Activated naive CD8-positive, alpha-beta T cell treated with anti-CD3 and anti-CD28 coated beads, Interleukin-2, amount 50 U/mL, for 24 hours (primary cell): ENCODE measurements at places on chromosomes 4 and X.
A peak's percentile ranks its signal among the peaks of the same experiment; 100 is the strongest.

DNA sequence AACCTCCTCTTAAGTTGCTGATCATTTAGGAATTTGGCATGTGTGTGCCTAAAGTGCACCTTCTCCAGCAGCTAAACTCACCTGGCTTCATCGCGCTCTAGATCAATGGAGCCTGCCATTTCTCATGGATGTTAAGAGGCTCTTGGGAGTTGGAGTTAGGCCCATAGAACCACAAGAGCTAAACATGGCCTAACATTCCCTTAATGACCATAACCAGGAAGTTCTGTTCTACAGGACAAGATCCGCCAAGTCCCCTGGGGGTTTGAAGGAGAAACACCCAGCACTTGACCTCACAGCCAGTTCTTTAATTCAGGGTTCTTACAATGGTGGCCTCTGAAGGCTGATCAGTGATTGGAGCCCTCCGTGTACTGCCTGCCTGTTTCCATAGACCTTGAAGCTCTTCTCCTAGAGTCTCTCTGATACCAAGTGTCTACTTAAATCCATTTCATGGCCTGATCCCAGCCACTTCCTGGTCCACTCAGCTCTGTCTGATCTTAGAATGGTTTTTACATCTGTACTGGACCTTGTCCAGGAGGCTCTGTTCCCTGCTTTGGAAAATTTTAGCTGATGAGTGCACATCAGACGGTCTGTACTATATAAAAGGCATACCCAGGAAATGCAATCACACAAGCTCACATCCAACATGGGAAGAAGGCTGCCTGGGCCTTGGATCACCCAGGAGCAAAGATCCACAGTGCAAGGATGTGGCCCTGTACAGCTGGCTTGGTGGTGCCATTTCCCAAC lies 45.1 kb downstream of the RPS3A start:
- no peak for DNase-seq

DNA sequence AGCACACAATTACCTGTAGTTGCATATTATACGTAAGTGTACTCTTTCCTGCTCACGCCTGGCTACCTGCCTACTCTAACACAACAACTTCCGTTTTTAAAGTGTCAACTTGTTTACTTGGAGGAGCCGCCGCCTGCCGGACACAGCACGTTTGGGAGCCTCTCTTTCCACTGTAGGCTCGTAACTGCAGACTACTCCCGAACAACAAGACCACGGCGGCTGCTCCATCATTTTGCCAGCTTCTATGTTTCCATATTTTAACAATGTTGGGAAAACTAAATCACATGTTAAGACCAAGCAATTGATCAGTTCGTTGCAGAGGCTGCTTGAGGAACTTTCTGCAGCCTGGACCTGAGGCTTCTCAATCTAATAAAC lies 841 bp downstream of the MTNR1A start:
- no peak for DNase-seq

DNA sequence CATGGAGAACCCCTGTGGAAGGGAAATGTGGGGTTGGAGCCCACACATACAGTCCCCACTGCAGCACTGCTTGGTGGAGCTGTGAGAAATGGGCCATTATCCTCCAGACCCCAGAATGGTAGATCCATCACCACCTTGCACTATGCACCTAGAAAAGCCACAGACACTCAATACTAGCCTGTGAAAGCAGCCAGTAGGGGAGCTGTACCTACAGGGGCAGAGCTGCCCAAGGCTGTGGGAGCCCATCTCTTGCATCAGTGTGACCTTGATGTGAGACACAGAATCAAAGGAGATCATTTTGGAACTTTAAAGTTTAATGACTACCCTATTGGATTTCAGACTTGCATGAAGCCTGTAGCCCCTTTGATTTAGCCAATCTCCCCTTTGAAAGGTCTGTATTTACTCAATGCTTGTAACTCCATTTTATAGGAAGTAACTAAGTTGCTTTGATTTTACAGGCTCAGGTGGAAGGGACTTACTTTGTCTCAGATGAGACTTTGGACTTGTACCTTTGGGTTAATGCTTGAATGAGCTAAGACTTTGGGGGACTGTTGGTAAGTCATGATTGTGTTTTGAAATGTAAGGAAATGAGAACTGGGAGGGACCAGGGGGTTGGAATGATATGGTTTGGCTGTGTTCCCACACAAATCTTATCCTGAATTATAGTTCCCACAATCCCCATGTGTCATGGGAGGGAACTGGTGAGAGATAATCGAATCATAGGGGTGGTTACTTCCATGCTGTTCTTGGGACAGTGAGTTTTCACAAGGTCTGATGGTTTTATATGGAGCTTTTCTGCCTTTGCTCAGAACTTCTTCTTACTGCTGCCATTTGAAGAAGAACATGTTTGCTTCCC lies 352.6 kb downstream of the INPP4B start:
- DNase-seq = no peak

- DNase-seq = no peak
Observed at GRCh38 chr4:182384631-182385091, 141.5 kb downstream of the TENM3 start.

GRCh38 chr4:88870428-88870827 lies 172.8 kb upstream of the NAP1L5 start:
- no peak for DNase-seq

- DNase-seq = no peak
Observed at GRCh38 chrX:12878536-12878935, 11.7 kb downstream of the TLR7 start.

DNA sequence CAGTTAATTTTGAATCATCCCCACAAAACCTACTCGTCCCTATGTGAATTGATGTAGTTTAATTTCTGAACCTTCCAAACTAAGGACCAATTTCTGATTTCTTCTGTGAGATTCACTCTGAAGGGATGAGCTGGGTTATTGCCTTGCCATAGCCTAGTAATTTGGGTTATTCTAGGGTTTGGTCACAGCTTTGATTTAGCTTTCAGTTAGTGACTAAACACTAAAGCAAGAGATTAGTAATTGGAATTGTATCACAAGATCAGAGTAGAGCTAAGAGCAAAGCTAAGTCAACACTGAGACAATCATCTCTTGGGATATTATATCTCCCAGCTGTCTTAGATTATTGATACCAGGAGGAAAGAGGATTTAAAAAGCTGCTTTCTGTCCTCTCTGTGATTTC lies 588.0 kb downstream of the CCSER1 start:
- DNase-seq = no peak

DNA sequence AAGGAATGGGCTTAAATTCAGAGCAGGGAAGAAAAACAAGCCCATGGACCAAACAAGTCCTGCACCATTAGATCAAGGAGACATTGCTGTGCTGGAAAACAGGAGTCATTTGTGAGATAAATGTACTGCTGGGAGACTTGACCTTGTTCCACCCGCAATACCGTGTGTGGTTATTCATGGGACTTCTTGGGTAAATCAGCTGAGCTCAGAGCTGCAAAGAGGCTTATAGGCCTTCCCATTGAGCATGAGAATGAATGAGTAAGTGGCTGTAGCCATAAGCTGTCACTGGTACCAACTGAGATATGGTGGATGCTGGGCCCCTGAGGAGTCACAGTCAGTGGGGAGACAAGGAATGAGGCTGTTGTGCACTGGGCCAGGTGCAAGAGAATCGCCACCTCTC lies 2.3 kb upstream of the CYTL1 start:
- no peak for DNase-seq

GRCh38 chrX:12319003-12319519 lies 180.8 kb downstream of the FRMPD4 start:
- no peak for DNase-seq

GRCh38 chr4:659851-660250 lies 14.2 kb downstream of the ATP5ME start:
- no peak for DNase-seq

DNA sequence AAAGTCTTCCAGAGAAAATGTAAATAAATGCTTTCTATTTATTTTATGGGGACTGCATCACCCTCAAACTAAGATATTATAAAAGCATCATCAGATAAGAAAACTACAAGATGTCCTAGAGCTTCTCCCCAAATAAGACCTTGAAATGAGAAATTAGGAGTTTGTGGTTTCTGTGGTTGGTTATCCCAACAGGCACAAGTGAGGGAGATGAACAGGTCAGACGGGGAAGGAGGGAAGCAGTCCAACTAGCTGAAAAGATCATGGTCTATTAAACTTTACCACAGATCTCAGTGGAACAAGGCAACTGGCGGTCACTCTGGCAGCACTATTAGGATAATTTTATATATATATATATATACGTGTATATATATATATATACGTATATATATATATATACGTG lies 319.3 kb upstream of the GRID2 start:
- no peak for DNase-seq

DNA sequence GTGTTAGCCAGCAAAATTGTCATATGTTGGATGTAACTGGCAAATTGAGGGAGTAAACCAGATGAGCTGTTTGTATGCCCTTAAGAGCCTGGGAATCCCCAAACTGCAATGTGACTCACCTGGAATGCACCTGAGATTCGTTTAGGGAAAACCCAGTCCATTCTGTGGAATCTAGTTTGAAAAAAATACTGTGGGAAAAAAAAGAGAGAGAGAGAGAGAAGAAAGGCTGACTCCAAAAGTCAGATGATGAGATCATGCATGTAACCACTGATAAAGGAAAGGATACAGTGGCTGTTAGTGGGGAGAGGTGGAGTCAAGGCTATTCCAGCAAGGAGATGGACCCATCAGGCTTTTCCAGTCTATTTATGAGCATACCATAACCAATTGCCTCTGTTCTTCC lies 48.5 kb downstream of the SLC9A7 start:
- DNase-seq = no peak

- no peak for DNase-seq
Observed at GRCh38 chrX:143635915-143636314, at the start of gene SLITRK4. TSS of gene SLITRK4 (minus strand) at chrX:143636101. CDS start at chrX:143631108, 4,993 bp downstream.

DNA sequence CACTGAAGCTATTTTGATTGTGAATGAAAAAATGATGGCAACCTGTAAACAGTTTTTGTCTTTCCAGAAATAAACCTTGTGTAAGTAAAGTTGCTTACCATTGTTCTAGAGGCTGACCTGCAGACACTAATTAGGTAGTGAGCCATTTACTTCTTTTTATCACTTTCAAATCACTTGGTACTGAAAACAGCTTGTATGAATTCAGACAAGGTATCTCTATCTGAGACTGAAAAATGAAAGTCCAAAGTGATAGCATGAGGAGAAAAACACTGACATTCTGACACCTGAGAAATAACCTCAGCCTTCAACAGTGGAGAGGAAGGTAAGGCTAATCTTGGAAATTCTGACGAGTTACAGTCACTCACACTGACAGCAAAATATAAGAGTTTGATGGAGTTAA lies 238.8 kb downstream of the GPC3 start:
- no peak for DNase-seq

GRCh38 chr4:164847967-164848649 lies 28.9 kb upstream of the APELA start:
- DNase-seq = no peak

GRCh38 chrX:141405486-141405852 lies 163.2 kb upstream of the SPANXC start:
- no peak for DNase-seq

GRCh38 chr4:183328832-183329231 lies 6.6 kb upstream of the CLDN24 start:
- DNase-seq = no peak

GRCh38 chrX:109774136-109774535 lies 41.1 kb upstream of the ACSL4 start:
- DNase-seq = no peak

GRCh38 chrX:64894454-64895038 lies 81.7 kb downstream of the ZC4H2 start:
- DNase-seq = peak; percentile 36

GRCh38 chrX:133444196-133444595 lies 28.9 kb upstream of the GPC4 start:
- no peak for DNase-seq

DNA sequence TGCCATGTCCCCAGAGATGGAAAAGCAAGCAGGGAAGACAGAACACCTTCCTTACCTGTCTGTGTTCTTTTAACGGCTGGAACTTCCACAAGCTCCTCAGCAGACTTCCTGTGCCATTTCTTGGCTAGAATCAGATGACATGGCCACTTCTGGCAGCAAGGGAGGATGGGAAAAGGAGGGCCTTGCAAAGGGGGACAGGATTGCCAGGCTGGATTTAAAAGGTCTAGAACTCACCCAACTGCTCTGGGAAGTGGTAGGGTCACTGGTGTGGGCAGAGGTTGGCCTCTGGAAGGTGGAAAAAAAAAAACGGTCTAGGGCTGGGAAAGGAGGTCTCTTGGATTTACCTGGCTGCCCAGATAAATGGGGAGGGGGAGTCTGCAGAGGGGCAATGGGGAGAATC lies 1.6 kb upstream of the USP11 start:
- DNase-seq = no peak

- DNase-seq = no peak
Observed at GRCh38 chrX:69085151-69085550, 80.1 kb downstream of the PJA1 start.

DNA sequence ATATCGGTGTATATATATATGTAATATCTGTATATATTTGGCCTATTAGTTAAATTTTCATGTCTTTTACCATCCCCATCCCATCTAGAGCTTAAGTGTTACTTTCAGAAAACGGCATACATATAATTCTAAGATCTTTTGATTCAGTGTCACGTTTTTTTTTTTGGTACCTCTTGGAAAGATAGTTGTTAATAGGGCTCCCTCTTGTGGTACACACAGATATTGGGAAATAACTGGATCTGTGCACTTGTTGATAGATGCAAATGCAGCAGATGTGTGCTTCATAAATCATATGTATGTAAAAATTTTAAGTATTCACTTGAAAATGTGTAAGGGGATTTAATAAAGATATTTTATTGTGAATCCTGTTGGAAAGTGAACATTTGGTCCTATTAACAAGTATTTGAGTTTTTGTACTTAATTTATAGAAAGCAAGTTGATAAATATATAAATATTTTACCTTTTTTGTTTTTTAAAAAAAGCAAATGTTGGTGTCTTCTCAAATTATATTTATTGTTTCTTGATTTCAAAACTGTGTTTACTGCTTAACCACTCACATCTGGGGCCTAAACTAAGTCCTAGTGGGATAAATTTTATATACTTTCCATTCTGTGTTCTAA lies 74.7 kb downstream of the PAQR3 start:
- no peak for DNase-seq

DNA sequence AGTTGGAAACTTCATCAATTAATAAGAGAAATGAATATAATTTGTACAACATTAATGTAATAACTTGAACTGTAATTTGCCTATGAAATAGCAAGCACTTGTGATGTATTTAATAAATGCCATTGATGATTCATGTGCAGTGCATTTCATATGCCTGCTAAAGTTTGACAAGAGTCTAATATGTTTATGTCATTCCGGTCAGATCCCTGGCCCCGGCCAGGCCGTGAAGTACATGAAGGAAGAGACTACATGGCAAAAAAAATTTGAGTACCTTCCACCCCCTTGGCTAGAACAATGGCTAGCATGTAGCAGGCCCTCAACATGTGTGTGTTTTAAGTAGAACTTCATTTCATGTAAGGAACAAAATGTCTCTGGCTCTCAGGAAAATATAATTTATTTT lies 161.3 kb downstream of the ATP10D start:
- DNase-seq = no peak

GRCh38 chrX:68417651-68418050 lies 15.6 kb downstream of the OPHN1 start:
- no peak for DNase-seq

GRCh38 chrX:65679071-65679540 lies 11.7 kb downstream of the MSN start:
- no peak for DNase-seq

GRCh38 chr4:183354219-183354618 lies 32.0 kb upstream of the CLDN24 start:
- DNase-seq = no peak

GRCh38 chr4:139633661-139634060 lies 32.0 kb upstream of the MGST2 start:
- DNase-seq = no peak

GRCh38 chr4:145348291-145348690 lies 133.4 kb upstream of the SMAD1 start:
- DNase-seq = no peak
